Cortex of kidney (tissue), 1 donor: ENCODE measurements at places on chromosomes 3 and 15.

GRCh38 chr3:16515885-16516420 lies 2.5 kb upstream of the RFTN1 start:
- DNase-seq: no peak

GRCh38 chr15:58212909-58213526 lies 74.8 kb downstream of the AQP9 start:
- DNase-seq: no peak

- no peak for DNase-seq
These were observed 195.7 kb upstream of the CHRNA7 start for GRCh38 chr15:31834654-31835053.

DNA sequence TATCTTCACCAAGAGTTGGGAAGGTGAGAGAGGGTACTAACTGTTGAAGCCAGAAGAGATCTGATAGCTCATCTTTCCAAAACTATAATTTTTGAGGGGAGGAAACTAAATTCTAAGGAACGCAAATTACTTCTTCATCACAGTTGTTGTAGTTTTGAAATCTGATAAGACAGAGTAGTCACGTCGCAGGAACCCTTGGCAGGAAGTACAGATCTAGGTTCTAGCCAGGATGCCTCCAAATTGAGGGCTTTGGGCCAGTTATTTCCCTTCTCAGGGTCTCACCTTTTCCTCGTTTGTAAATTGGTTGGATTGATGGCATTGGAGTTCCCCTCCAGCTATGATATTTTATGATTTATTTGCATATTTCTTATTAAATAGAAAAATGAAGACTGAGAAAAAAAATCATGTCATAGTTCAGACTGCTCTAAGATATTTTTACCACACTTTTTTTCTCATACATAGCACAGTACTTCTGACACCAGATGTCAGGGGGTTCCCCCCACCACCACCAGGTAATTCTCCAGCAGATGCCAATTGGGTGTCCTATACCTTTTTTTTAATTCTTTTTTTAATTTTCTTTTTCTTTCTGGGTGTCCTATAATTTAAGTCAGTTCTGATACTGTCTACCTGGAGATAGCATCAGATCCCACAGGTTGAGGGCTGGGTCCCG lies 32.3 kb upstream of the APH1B start:
- DNase-seq: no peak

DNA sequence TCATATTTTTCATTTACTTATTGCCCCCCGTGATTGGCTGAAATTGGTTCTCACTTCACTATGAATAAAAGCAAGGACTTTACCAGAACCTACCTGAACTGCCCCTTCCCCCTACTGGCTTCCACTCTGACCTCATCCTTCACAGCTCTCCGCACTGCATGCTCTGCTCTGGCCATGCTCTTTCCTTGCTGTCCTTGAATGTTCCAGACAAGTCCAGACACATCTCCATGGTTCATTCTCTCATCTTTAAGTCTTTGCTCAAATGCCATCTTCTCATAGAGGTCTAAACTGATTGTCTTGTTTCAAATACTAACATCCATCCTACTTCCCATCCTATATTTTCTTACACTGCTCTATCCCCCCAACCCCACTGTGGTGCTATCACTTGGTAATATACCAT lies 129.4 kb downstream of the CHST2 start:
- DNase-seq: no peak

DNA sequence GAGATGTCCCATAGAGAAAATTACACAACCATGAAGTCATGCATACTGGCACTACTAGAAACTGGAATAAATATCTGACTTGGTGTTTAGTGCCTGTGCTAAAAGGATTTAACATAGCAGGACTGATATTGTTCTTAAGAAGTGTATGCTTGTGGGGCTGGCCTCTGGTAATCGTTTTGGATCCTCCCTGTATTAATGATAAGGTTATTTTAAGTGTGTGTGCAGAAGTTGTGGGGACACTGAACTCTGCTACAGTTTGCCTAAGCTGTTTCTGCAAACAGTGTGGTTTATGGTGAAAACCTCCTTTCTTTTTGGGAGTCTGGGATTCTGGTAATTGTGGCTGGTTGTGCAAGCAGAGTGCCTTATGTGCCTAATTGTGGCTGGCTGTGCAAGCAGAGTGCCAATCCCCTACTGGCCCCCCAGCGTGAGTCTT lies 120.8 kb downstream of the CLASP2 start:
- DNase-seq: no peak

GRCh38 chr3:59704292-59704691 lies 654.5 kb upstream of the CFAP20DC start:
- DNase-seq: no peak

DNA sequence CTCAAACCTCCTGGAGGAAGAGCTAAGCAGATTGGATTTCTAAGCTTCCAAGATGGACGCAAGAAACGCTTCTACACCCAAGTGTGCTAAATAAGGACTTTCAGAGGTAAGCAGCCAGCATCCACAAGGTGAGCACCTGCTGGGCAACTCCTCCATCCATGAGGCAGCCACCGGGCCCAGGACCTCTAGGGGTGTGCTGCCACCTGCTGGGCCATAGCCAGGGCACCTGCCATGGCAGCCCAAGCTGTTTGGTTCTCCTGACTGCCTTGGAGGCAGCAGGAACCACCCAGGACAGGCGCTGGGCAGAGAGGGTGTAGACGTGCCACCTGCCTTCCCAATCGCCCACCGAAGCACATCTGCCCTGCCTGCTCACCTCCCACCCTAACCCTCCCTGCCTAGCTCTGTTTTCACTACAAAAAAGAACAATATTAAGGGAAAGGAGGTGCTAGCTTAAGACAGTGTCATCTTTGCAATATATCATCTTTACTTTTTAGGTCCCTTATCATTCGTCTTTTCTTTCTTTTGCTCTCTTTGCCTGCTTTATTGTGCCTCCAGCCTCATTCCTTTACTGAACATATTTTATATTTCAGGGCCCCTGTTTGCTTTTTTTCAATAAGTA lies 12.9 kb downstream of the C15orf62 start:
- no peak for DNase-seq

DNA sequence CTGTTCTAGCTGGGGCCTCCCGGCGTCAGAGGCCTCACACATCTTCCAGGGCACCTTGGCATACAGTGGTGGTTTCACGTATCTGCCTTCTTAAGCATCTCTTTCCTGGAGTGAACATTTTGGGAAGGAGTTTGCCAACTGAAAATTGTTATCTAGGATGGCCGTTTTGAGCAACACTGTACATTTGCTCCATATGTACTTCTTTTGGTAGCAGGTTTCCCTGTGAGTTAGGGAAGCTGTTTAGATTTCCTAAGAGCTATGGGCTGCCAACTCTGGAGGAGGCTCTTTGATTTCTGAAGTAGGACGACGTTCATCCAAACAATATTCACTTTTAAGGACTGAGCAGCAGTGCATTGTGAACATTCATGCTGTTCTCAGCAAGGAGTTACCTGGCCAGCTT lies 665.9 kb downstream of the SQOR start:
- no peak for DNase-seq

GRCh38 chr3:64160000-64160695 lies 65.1 kb downstream of the PRICKLE2 start:
- no peak for DNase-seq

GRCh38 chr3:197673170-197673569 lies 63.5 kb downstream of the RUBCN start:
- no peak for DNase-seq

DNA sequence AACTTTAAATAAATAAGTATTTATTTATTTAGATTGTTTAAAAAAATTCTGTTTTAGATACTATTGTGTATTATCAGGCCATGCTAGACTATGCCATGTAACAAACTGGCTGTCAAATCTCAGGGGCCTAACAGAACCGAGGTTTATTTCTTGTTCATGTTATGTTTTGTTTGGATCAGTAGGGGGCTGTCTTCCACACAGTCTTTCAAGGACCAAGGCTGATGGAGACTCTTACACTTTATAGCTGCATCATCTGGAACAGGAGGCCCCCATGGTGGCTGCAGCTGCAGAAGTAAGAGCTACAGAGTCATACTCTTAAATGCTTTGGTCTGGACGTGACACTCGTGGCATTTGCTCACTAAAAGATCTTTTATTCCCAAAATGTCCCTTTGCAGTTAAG lies 33.0 kb upstream of the ARL14 start:
- DNase-seq: no peak

DNA sequence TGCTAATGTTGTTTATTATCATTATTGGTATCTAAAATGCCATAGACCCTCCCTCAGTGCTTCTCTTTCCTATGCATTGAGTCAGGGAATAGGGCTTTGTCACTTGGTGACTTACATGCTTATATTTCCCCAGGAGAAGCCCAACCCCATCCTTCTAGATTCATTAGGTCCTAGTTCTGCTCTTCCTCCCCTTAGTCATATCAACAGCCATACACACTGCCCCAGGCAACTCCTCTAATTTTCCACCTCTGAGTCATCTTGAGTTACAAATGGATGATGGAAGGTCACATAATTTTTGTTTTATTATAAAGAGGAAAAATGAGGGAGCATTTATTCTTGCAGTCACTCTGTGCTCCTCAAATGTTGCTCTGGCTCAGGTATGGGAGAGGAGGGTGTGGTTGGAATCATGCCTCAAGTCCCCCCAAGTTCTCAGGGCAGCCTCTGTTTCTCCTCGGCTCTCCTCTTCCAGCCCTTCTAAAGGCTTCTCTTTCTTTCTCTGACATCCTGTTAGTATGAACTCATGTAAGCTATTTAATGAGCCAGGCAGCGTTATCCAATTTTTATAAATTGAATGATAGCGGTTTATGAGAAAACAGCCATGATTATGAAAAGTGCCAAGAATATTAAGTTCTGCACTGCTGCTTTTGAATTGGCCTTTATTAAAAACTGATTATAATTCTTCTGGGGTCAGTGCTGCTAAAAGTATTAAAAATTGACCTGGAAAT lies 45.6 kb upstream of the FSTL1 start:
- no peak for DNase-seq

- DNase-seq: no peak
These were observed 57.4 kb downstream of the OSTN start for GRCh38 chr3:191256405-191256804.

GRCh38 chr15:73891328-73892315 lies 18.3 kb downstream of the TBC1D21 start:
- DNase-seq: no peak

GRCh38 chr3:192958219-192958872 lies 40.7 kb upstream of the MB21D2 start:
- DNase-seq: no peak

DNA sequence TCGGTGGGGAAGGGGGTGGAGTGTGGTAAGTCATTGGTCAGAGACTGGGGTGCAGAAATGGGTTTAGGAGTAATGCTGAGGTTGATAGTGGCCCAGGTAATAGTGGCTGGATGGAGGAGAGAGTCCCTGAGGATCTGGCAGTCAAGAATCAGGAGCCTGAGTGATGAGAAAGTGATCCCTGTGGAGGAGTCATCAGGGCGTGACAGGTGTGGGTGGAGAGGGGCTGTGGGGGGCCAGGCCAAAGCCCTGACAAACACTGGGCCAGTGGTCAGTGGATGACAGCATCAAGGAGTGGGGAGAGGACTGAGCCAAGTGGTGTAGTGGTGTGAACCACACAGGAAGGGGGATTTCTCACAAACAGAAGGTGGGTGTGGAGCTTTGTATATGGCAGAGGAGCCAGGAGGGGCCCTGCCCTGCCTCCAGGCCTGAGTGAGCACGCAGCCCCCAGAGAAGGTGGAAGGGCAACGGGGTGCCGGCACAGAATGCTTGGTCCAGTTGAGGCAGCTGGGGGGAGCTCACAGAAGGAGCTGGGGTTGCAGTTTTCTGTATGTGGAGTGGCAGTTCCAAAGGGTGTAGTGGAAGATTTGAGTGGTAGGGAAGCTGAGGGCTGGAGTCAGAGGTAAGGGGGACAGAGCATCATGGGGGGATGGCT lies 77.1 kb downstream of the SPSB4 start:
- no peak for DNase-seq

DNA sequence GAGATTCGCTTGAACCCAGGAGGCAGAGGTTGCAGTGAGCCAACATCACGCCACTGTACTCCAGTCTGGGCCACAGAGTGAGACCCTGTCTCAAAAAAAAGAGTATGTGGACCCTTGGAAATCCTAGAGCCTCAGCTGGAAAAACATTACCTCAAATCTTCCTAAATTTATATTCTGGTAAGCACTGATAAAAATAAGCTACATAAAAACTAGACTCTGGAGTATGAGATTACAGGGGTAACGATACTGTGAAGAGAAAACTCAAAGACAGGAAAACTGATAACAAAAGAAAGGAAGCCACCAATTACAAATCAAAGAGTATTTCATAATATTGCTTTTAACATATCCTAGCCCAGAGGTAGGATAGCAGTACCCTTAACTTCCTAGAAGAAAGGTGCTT lies 30.3 kb downstream of the SETD2 start:
- DNase-seq: no peak

DNA sequence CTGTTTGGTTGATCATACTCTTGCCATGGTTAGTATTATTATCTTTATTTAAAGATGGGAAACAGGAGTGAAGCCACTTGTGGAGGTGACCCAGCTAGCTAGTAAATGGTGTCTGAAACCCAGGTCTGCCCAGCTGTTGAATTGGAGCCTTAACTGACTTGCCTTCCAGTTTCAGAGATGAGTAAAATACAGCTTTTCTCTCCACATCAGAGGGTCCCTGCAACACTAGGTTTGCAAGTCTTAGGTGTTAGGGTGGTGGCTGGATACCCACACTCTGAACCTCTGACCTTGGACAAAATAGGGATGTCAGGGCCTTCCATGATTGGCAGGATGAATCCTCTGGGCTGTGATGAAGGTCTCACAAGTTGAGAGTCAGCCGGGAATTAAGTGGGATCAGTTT lies 4.1 kb downstream of the FLNB start:
- DNase-seq: no peak

GRCh38 chr15:72967811-72968530 lies 84.3 kb upstream of the NEO1 start:
- DNase-seq: no peak

DNA sequence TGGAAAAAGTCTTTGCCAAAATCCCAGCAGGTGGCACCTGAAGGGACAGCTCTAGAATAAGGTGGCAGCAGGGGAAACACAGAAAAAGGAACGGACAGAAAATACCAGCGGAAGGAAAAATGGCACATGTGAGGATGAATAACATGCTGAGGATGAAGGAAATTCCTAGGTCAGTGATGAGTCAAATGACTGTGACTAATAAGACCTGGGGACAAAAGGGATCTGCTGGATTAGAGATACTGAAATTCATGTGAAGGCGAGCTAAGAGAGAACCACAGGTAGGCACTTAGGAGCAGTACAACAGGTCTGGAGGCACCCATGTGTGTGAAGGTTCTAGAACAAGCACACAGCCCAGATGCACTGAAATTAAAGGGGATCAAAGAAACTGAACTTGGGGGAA lies 482.5 kb downstream of the FOXP1 start:
- no peak for DNase-seq
